ENCODE measurements at places on chromosomes 12 and 14.

DNA sequence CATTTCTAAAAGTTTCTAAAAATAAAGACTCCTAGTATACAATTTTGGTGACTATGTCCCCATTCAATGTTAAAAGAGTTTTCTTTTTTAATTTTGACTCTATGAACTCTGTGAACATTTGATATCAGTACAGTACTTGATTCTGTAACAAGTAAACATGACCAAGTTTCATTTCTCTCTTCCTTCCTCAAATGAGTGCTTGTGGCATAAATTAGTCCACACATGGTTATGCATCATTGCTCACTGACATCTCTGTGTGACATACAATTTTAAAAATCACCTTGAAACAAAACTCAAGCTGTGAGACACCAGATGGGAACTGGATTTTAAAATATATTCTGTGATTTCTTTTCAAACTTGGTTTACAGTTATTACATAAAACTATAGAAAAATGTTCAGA is 253.9 kb upstream of the MDGA2 start:
- no peak for DNase-seq

DNA sequence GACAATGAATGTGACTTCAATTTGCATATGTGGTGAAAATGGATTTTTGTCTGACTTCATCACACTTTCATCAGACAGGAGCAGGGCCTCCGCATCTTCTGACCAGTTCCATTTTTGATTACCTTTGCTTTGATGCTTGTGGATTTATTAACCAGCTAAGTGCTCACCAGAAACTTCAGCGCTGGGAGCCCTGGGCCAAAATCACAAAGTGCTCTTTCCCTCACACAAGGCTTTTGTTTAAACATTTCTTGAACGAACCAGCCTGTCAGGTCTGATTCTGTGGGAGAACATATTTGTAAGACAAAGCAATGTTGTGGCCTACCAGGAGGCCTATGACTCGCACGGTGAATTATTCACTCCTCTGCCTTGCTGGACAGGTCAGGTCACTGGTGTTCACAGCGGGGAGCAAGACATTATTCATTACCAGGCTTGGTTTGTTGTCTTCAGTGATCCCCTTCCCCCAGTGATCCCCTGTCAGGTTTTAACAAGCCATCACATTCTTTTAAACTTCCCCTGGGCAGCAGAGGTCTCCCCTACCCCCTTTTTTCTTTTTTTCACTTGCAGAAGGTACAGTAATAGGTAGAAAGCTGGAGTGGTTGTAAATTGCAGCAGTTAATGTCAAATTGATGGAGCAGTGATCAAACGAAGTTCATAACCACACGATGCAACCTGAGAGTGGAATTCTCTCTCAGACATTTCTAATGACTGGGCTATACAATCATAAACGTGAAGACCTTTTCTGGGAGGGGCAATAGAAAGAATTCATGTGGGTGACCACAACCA is 167.5 kb upstream of the PRICKLE1 start:
- no peak for DNase-seq

GRCh38 chr12:91632042-91632786 is 449.6 kb upstream of the DCN start:
- no peak for DNase-seq

DNA sequence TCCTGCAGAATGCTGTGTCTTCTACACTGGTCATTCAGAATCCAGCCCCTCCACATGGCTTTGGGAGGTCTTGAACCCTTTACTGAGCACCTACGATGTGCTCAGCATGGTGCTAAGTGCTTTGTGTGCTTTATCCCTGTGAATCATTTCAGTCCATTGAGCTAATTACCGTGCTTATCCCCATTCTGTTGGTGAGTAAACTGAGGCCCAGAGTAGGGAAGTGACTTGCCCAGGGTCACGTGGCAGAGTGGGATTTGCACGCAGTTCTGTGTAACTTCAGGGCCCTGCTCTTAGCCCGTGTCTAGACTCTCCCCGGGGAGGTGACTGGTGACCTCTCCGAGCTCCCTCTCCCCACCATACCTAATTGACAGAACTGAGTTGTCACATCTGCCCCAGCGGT is 27.4 kb downstream of the MVK start:
- DNase-seq = no peak

GRCh38 chr14:103765526-103765925 is 49.9 kb downstream of the ZFYVE21 start:
- no peak for DNase-seq

DNA sequence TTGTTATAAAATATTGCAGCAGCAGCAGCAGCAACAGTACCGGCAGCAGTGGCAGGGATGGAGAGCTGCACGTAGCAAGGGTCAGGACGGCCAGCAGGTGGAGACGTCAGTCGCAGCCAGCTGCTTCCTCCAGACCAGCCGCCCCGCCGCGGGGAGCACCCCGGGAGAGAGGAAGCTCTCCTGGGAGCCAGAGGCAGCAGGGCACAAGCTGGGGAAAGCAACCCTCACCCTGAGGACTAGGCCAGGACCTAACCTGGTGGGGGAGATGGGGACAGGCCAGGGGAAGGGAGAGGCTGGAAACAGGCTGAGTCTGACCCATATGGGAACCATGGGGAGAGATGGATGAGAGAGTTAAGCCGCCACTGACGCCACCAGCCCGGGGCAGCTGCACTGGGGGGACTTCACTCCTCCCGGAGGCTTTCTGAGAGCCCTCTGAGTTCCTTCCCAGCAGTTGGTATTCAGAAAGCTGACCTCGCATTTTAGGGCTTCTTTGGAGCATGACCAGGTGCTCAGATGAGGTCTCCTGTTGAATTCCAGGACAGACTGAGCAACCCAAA is 56.3 kb downstream of the SPTB start:
- peak; percentile 82 for DNase-seq

DNA sequence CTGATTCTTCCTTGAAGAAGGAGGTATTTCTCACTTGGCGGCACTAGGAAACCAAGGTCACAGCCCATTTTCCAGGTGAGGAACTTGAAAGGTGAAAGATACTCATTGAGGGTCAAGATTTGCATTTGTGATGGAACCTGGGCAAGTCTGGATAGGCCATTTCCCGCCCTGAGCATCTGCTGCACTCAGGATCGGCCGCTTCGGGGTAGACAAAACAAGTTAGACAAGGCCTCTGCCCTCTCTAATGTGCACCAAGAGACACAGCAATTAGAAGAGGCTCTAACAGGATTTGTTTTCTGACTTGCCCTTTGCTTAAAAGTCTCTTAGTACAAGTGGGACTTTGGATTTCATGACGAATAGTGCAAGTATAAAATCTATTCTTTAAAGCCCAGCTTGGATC is 167.2 kb downstream of the KTN1 start:
- DNase-seq = no peak

DNA sequence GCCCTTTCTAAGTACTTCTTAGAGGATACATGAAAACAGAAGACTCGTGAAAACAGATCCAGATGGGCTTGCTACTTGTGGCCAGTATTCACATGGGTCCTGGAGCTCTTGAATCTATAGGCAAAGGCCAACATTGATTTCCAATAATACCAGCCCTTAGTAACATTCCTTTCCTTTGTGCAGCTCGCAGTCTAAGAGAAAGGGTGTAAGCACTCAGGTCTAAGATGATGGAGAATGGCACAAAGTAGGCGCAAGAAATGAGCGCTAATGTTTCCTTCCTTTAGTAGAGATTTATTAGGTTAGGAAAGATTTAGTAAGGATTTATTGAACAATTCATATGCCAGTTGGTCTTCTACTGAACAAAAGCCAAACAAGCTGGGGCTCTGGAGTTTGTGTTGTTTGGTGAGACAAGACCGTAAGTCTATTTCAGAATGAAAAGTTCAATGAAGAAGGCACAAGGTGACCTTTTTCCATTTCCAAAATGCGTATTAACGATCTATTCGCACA is 525 bp downstream of the RNU6-8 start:
- peak; percentile 50 for DNase-seq

- no peak for DNase-seq
Observed at GRCh38 chr12:1006255-1006654, 15.2 kb downstream of the ERC1 start.

- no peak for DNase-seq
Observed at GRCh38 chr14:101898416-101898815, 66.0 kb upstream of the DYNC1H1 start.

- DNase-seq = no peak
Observed at GRCh38 chr12:103401421-103401820, 94.3 kb downstream of the C12orf42 start.

DNA sequence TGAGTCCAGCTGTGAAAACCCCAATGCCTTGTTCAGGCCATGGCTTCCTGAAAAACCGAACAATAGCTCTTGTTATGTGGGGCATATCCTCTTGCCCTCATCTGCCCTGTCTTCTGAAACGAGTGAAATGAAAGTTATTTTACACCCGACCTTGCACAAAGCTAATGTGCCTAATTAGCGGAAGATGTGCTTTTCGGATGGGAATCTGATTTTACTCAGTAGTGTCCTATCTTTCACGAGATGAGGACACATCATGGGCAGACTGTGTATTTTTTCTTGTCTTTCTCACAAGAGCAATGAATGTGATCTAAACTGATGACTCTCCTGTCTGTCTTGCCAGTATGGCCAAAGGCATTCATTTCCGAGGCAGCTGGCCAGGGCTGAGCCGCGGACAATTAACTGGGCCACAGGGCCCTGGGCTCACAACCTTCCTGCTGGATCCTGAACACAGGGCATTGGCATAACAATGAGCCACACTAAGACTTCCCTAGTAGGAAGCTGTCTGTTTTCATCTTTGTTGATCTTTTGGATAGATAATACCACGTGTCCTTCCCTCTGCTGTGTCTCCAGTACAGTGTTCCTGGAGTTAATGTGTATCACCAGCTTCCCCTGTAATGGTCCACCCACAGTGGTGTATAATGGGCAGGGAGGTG is 86.0 kb upstream of the HIF1A start:
- DNase-seq = peak; percentile 42

- DNase-seq = peak; percentile 55
Observed at GRCh38 chr12:5988659-5989116, 43.6 kb upstream of the ANO2 start.

GRCh38 chr14:74952180-74952665 is 3.2 kb downstream of the PGF start:
- DNase-seq = no peak

- no peak for DNase-seq
Observed at GRCh38 chr12:1474041-1474573, 120.3 kb downstream of the FBXL14 start.

GRCh38 chr14:24873551-24873950 is 176.4 kb downstream of the STXBP6 start:
- no peak for DNase-seq

DNA sequence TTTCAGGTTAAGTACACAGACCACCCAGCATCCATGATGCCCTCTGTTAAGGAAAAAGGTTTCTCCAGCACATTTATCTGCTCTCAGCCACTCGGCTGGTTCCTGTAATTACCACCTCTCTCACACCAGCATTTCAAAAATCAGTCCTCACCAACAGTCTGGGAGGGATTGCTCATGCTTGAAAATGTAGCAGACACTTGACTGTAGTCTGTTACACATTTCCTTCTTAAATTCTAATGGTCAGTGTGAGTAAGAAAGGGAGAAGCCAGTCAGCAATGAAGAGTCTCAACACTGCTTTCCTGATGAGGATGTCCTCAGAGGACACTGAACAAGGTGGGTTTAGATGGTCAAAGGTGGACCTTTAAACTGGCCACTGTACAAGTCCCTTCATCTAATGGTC is 6.0 kb downstream of the ZBTB39 start:
- no peak for DNase-seq

GRCh38 chr14:95069547-95069946 is 87.8 kb downstream of the DICER1 start:
- no peak for DNase-seq

GRCh38 chr14:90408713-90409112 is 11.9 kb downstream of the CALM1 start:
- no peak for DNase-seq

Data from NCI-H1694 (cell line).